EH (cell line): ENCODE measurements at places on chromosomes 16 and 17.

- DNase-seq, result peak; percentile 83
Observed at GRCh38 chr16:30740364-30741251, 7.6 kb upstream of the PHKG2 start.

GRCh38 chr16:67428146-67428731 is 2.7 kb upstream of the HSD11B2 start:
- peak; percentile 67 for DNase-seq

DNA sequence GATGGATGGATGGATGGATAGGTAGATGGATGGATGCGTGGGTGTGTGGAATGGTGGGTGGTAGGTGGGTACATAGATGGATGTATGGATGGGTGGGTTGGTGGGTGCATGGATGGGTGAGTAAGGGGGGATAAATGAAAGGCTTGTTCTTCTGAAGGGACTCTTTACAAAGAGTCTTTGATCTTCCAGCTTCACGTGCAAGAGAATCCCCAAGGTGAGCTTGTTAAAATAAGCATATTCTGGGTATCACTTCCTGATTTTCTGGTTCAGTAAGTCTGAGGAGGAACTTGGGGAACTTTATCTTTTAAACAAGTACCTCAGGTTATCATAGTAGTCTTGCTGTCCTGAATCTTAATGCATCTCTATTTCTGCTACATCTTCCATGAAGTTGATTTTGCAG is 639.1 kb downstream of the MAF start:
- no peak for DNase-seq

DNA sequence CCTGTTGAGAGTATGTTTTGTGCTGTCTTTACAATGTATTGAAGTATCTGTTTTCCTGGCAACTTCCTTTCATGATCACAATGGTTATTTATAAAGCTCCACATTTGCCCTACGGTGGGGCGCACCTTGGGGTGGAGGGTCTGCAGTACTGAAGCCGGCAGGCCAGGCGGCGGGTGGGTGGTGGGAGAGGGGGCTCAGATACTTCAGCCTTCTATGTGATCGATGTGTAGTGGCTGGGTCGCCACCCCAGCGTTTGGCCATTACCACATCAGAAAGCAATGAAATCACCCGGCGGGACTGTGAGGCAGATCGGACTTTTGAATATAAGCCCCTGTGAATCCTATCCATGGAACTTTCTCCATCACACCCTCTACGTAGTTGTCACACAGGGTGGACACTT is 196.6 kb downstream of the FOXL1 start:
- DNase-seq, result no peak

DNA sequence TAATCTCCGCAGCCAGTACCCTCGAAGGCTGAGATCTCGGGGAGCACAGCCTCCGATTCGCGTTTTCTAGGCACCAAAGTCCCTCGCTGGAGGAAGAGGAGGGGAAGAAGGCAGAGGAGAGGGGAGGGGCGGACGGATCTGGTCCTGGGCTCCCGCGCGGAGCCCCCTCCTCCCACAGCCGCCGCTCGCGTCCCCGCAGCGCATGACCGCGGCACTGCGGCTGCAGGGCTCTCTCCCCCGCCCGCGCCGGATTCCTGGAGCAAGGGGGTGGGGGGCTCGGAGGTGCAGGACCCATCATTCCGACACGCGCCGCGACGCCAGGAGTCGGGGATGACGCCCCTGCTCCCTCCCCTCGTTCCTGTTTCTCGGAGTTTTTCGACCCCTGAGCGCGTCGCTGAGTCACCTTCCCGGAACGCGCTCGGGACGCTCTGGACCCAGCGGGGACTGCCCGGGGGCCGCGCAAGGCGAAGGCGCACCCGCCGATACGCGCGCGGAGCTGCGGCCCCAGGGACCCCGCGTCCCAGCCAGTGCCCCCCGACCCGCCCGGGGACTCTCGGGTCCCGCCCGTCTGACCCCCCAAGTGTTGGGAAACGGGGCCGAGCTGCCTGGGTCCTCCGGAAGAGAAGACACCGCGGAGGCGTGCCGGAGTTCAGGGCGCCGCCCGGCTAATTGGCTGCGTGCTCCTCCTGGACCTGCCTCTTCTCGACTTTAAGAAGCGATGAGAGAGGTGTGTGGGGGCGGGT is 1.4 kb upstream of the SPHK1 start:
- peak; percentile 87 for DNase-seq

DNA sequence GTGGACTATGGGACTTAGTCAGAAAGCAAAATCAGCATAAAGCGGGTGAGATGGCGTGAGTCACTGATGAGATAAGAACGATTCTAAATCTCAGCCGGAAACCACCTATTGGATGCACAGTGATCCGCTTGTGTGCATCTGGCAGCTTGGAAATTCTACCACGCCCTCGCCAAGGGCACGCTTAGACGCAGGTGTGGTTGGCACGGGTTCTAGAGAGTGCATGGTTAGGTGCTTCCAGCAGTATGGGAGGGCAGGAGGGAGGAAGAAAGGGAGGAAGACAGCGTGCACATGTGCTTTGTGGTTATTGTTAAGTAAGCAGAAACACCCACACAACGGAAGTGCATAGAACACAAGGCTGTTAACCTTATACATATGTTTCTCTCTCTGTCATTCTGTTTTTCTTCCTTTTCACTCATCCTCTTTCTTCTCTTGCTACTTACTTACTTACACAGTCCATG is 374.0 kb upstream of the ASIC2 start:
- DNase-seq, result no peak

GRCh38 chr16:30920891-30921290 is 2.5 kb upstream of the FBXL19 start:
- no peak for DNase-seq

DNA sequence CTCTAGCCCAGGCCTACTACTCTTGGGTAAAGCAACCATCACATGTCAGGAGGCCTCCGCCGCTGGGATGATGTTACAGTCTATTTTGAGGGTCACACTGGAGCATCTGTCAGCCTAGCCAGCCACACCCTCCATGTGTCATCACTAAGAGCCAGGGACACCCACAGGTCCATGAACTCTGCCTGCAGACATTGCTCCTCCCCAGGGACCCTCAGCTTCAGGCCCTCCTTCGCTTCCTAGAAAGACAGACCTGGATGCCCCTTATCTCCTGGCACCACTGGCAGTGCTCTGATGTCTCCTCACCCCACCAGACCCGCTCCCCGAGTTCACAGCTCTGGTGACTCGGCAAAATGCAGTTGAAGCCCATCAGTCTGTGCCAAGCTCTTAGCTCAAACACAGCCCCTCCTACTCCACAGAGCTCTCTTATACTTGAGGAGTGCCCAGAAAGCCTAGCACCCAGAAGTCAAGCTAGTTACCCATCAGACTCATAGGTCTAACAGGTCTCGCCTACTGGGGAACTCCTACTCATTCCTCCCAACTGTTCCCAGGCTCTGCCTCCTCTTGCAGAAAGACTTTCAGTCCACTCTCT is 5.9 kb downstream of the RANBP10 start:
- no peak for DNase-seq

DNA sequence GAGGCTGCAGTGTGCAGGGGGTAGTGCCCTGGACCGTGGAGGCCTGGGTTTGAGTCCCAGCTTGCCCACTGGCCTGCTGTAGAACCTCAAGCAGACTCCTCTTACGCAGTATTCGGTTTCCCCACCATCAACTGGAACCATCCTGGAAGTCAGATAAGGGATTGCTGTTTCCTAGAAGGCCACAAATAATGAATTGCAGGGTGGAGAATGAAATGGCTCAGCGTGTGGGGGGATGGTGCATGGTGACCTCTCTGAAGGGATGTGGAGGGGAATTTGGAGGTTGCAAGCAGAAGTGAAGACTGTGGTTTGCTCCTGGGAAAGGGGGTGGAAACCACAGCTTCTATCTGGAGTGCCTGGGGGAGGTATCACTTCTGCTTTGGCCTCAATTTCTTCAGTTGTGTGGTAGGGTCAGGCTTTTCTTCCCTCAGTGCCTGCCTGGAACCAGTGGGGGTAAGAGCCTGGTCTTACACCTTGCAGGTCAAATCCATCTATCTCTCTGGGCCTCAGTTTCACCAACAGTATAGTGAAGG is 1.7 kb downstream of the ADGRG5 start:
- no peak for DNase-seq

- no peak for DNase-seq
Observed at GRCh38 chr17:41937970-41938954, 7.8 kb downstream of the ODAD4 start.

GRCh38 chr16:24953721-24954120 is 61.4 kb downstream of the ARHGAP17 start:
- no peak for DNase-seq

- peak; percentile 75 for DNase-seq
Observed at GRCh38 chr16:3879887-3880564, 487 bp downstream of the CREBBP start.

GRCh38 chr17:70086516-70086915 is 11.5 kb downstream of the KCNJ16 start:
- no peak for DNase-seq

DNA sequence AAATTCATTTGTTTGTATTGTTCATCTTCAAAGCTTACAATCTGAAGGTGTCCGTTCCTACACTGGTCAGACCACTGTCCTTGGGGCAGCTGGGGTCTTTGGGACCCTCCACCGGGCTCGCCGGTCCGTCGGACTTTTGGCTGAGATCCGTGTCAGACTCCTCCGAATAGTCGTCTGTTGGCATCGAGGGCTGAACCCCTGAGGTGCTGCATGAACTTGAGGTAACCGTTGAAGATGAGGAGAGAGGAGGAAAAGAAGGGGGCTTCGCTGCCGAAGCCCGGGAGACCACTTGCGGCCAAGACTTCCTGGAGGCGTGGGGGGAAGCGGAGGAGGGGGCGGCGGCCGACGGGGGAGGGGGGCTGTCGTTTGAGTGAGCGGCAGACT is 260.8 kb downstream of the ZFHX3 start:
- no peak for DNase-seq

GRCh38 chr17:34930283-34930682 is 31.0 kb downstream of the CCT6B start:
- no peak for DNase-seq

DNA sequence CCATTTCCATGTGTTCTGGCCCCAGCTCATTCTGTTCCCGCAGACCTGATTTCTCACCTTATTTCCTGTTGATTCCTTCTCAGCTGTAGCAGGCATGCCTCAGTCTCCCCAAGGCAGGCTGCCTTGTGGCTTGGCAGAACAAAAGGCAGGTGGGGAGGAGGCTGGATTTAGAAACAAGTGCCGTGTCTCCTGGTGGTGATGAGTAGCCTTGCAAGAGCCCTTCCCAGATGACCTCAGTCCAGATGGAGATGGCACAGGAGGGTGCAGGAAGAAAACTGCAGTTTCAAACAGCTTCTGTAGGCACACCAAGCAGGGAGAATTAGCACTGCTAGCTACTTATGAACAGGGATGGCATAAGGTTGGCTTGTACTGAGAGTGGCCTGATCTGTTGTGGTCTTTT is 64.6 kb downstream of the ARHGAP44 start:
- no peak for DNase-seq

DNA sequence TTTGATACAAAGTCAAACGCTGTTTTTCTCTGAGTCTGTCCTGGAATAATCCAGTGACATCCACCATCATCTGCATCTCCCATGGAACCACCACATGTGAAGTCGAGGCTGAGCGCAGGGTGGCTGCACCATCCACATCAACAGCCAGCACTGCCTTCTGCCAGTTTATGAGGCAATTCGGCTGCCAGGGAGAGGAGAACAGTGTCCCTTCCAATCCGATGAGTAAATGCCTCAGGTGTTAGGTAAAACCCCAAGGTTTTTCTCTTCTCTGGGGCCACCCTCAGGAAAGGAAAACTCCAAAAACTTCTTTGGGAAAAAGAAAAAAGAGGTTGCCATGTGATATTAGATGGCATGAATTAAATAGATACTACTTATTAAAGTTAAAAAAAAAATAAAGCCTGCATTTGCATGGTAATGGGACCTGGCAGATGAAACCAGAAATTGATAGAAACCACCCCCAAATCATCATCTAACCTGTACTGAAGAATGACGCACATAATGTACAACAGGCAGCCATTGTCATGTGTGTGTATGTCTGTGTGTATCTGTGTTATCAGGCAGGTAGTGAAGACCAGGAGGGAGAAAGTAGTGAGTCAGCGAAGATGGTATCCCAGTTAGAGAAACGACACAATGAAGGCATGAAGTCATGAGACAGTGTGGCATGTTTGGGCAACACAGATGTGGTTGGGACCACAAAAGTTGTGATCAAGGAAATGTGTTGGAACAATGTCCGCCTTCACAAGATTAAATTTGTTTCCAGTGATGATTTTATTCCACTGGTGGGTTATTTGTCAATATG is 478.7 kb downstream of the CDH13 start:
- DNase-seq, result no peak

DNA sequence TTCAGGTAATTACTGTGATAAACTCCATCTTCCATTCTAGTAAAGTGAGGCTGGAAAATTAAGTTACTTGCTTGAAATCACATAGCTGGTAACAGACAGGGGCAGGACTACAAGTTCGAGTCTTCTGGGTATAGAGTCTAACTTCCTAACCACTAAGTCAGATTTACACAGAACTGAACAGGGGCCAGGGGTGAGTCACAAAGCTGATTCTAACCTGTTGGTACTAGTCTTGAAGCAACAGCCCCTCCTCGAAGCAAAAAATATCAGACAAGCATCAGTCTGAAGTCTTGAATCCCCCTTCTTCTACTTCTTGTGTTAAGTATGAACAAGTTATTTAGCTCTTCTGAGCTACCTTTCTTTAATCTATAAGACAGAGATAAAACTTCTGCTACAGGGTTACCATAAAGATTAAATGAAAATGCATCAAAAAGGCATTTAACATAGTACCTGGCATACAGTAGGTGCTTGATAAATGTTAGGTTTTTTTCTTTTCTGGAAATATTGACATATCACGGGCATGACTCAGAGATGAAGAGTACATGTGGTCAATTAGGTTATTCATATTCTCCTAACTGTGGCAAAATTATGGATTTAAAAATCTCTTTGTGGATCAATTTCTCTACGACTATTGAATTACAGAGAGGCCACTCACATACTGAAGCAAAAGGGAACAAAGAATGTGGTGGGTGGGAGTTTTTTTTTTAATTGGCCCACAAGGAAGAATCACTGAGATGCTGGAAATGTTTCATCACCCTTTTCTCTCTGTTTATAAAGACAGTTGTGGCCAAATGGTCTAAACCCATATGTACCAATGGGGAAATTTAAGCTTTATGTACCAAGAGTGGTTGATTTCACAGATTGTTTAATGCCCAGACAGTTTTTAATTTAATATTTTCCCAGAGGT is 266.9 kb upstream of the DYNLRB2 start:
- DNase-seq, result peak; percentile 64

- no peak for DNase-seq
Observed at GRCh38 chr17:55743103-55743679, 7.7 kb upstream of the PCTP start.

DNA sequence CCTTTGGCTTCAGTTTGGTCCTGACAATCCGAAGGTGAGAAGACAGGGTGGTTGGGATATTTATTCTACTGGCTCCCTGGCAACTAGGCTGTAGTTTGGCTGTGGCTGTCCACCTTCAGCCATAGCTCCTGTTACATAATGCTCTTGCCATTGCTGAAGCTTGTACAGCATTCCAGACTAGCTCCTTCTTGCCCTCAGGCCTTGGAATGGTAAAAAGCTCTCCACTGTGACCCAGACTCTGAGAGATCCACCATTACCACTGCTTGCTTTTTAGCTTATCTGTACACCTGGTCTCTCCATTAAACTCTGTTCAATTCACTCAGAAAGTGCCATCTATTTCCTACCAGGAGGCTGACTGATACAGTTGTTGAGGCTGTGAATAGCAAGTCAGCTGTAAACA is 231.8 kb upstream of the MON1B start:
- DNase-seq, result no peak

- no peak for DNase-seq
Observed at GRCh38 chr16:49548325-49548970, 174.8 kb downstream of the C16orf78 start.

- DNase-seq, result no peak
Observed at GRCh38 chr16:59907611-59908010, 1173.5 kb upstream of the GOT2 start.
